ENCODE measurements at places on chromosomes 6 and 20.
A peak's percentile ranks its signal among the peaks of the same experiment; 100 is the strongest.

DNA sequence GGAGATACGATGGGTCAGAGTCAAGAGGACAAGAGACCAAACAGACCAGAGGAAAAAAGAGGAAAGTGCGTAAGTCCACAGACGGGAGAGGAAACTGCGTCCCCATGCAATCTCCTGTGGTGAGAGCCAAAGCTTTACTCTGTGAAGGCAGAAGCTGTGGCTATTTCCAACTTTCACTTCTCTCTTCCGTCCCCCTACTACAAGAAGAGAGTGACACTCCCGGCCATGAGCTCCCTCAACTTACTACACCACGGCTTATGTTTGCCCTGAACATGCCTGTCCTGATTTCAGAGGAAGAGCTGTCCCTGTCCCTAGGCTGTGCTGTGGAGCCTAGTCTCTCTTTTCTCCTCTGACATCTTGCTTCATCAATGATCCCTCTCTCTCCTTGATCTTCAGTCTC is 11.5 kb upstream of the SSR1 start:
- DNase-seq = peak; percentile 89

DNA sequence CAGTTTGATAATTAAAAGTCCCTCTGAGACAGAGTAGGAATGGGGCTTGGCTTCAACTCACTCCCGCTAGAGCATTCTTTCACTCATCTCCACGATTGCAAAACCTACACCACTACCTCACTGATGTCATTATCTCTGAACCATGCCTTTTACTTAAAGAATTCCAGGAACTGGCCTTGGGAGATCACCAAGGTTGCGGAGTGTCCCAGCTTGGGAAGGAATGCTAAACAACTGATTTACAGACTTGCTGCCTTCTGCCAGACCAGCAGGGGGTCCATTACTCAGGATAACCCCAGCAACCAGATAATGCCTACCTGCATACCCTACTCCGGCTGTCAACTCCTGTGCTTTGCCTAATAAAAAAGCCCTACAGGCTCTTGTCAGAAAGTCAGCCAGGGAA is 102.2 kb upstream of the RALGAPA2 start:
- no peak for DNase-seq

DNA sequence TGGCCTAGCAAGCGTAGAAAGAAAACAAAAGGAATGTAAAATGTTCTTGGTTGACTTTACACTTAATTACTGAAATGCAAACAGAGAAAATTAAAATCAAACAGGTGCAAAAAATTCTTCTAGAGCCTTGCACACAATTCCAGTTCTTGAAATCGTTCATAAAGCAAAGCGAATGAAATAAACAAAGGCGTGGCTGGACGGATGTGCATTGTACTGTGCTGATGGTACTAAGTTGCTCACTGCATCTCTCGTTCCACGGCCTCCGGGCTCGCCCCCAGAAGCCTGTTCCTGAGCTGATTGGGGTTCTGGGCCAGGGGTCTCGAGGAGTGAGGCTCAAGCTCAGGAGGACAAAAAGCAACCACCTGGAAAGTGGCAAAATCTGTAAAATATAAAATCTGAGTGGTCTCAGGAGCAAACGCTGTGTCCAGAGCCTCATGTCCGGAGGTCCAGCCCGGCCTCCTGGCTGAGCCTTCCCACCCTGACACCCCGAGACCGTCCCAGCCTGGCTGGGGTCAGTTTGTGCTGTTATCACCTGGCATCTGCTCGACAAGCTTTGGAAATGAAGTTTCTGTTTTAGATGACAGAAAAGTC is 71.3 kb downstream of the TTLL2 start:
- DNase-seq = no peak

DNA sequence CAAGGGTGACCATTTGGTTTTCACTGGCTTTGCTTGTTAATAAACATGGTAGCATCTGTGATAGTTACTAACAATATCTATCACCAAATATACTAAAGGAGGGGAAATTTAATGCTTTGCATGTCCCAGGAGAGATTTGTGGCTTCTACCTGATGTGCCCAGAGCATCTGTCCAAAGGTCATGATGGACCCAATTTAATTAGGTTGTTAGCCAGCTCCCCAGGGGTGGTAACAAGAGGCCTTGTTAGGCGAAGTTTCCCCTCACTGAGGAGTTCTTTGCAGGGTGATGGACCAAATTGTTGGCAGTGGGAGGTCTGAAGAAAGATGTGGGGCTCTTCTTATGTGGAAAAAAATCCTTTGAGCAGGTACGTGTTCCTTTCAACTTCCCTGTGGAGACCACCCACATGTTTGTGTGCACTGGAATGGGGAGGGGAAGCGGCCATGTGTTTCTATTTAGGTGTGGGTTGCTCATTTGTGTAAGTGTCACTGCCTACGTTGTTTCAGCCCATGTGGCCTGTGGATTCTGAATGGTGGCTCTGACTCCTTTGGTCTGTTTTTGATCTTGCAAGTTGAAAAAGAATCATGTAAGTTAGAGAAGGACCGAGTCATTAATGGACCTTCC is 137.6 kb downstream of the CLIC5 start:
- DNase-seq = no peak

DNA sequence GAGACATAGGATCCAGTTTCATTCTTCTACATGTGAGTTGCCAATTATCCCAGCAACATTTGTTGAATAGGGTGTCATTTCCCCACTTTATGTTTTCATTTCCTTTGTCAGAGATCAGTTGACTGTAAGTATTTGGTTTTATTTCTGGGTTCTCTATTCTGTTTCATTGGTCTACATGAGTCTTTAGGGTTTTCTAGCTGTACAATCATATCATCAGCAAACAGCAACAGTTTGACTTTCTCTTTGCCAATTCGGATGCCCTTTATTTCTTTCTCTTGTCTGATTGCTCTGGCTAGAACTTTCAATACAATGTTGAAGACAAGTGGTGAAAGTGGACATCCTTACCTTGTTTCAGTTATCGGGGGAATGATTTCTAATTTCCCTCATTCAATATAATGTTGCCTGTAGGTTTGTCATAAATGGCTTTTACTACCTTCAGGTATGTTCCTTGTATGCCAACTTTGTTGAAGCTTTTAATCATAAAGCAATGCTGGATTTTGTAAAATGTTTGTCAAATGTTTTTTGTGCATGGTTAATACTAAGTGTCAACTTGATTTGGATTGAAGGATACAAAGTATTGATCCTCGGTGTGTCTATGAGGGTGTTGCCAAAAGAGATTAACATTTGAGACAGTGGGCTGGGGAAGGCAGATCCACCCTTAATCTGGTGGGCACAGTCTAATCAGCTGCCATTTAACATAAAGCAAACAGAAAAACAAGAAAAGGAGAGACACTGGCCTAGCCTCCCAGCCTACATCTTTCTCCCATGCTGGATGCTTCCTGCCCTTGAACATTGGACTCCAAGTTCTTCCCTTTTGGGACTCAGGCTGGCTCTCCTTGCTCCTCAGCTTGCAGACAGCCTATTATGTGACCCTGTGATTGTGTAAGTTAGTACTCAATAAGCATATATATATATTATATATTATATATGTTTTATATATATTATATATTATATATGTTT is 23.3 kb downstream of the MICA start:
- no peak for DNase-seq

GRCh38 chr20:574297-574942 is 30.8 kb upstream of the CSNK2A1 start:
- no peak for DNase-seq

DNA sequence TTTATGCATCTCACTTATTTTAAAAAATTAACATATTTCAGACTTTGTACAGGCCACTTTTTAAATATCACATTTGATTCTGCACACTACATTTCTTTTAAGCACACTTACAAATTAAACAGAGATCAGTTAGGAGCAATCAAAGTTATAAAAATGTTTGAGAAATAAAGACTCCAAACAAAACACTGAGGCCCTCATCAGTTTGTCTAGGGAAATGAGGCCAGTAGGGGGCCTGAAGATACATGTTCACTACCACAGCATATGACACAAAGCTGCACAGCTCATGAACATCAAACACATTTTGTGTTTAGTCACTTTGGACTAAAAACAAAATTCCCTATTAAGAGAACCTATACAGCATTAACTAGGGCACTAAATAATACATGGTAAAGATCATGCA is 180.5 kb downstream of the PDE7B start:
- DNase-seq = peak; percentile 35

DNA sequence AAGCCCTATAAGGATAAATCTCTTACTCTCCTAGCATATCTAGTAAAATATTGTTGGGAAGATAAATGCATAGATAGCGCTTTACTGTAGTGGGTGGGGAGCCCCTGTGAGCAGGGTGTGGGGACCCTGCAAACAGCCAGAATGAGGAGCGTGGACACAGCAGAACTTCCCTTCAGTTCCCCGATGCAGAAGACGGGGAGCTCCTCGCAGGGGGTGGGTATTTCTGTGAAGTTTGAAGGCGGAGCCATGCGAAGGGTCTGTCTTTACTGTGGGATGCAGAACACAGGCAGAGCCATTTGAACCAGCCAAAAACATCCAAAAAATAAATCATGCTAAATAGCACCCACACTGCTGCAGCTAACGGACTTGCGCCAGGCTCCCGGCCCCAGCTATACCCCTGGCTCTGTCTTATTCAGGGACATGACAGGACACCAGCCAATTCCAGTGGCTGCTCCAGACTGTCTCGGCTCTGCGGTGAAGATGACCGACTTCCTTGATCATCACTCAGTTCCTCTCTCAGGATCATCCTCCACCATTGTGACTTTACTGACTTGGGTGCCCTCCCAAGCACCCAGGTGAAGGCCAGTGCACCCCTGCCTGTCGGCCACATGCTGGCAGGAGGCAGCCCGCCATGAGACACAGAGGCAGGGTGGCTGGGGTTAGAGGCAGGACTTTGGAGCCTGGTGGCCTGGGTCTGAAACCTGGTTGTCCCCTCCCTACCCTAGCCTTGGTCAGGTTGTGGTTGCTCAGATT is 134.5 kb downstream of the SMOC2 start:
- no peak for DNase-seq

GRCh38 chr6:37029249-37029971 is 24.0 kb downstream of the FGD2 start:
- peak; percentile 99 for DNase-seq

DNA sequence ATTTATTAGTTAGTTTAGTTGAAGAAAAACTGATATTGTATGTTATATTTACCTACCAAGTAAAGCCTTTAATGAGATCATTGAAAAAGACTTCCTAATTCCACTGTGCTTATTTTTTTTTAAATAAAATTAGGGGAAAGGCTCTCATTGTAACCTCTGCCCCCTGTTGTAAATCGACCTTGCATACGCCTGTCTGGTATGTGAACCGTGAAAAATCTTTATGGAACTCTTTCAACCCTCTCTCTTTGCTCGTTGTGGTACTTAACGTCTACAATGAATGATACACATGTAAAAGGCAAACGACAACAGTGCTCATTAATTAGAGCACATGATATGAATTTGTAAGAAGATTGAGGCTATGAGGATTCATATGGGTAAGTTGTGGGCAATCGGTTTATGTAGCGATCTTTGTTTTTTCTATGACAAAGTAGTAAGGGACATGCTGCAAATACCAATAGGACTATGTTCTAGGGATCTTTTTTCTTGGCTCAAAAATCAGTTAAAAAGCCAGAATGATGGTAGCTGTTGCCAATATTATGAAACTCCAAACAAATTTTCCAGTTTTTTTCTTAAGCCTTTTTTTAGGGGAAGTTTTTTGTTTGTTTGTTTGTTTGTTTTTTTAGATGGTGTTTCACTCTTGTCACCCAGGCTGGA is 119.0 kb upstream of the MCHR2 start:
- no peak for DNase-seq

- no peak for DNase-seq
These were observed 148.0 kb upstream of the SPTLC3 start for GRCh38 chr20:12860619-12861247.

DNA sequence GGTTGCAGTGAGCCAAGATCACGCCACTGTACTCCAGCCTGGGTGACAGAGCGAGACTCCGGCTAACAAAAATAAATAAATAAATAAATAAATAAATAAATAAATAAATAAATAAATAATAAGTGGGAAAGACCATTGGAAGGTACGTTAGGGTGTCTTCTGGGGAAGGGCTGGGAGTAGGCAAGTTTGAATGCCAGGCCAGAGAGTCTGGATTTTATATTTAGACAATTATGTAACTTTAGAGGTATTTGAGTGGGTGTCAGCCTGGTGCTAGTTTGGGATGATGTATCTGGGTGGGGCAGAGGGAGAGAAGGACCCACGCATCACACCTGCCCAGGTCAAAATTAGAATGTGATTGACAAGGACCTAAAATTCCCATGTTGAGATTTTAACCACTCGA is 108.5 kb upstream of the PRND start:
- DNase-seq = no peak

DNA sequence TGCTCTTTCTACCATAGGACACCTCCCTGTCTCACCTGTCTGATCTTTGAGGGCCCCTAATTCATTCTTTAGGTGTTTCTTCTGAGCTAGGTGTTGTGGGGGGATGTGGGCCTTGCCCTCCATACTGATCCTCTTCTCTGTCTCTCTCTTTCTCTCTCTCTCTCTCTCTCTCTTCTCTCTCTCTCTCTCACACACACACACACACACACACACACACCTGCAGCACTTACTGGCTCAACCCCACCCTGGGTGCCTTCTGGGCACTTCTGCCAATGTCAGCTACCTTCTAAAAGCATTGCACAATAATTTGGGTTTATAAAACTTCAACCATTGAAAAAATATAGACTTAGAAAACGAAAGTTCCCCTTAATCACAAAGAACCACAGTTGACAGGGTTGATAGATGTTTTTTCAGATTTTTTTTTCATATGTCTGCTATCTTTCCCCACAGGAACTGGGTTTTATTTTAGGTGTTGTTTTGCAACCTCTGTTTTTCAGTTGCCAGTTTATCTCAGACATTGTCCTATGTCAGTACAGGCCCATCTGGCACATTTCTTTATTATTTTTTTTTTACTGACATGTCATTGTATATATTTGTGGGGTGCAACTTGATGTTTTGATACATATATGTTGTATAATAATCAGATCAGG is 28.1 kb downstream of the PKIG start:
- no peak for DNase-seq

GRCh38 chr6:96562886-96563285 is at the start of gene FHL5:
TSS of gene FHL5 (plus strand) at chr6:96563128. CDS start at chr6:96603614, 40,486 bp downstream.
- DNase-seq = no peak

- DNase-seq = peak; percentile 26
These were observed 49.4 kb downstream of the ERMARD start for GRCh38 chr6:169800668-169801395.

DNA sequence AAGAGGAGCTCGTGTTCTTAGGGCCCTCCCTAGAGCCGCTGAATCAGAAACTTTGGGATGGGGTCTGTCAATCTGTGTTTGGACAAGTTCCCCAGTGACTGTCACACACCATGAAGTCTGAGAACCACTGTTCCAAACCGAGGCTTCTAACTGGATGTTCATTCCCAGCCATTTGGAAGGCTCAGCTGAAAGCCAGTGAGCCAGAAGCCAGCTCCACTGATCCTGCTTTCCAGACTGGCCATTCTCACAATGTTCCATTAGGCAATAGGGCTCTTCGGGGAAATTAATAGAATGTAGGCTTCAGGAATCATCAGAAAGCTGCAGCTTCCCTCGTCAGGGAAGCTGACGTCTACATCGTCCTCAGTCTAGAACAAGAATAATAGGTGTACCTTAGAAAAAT is 90.8 kb upstream of the QKI start:
- DNase-seq = no peak

GRCh38 chr6:35543459-35544193 is 30.9 kb upstream of the TULP1 start:
- DNase-seq = no peak
